ENCODE measurements at places on chromosomes 2 and 18. TPM values are rescaled to one million over a fixed set of nuclear protein-coding genes. Genes with fewer than 3 reads are reported as not detected.
A peak's percentile ranks its signal among the peaks of the same experiment; 100 is the strongest.

GRCh38 chr2:128608921-128609880, 290.5 kb upstream of the HS6ST1 start:
- no peaks in the 10 kb centered on the region for H3K27me3 ChIP-seq
- H3K36me3 ChIP-seq = no peaks in the 10 kb centered on the region
- no peak overlapping the region for H3K27ac ChIP-seq
- H3K4me3 ChIP-seq = no peak overlapping the region

The MALT1 gene
- total RNA-seq = 18.0 TPM

The AGBL5 gene
- 58.3 TPM for total RNA-seq

DNA sequence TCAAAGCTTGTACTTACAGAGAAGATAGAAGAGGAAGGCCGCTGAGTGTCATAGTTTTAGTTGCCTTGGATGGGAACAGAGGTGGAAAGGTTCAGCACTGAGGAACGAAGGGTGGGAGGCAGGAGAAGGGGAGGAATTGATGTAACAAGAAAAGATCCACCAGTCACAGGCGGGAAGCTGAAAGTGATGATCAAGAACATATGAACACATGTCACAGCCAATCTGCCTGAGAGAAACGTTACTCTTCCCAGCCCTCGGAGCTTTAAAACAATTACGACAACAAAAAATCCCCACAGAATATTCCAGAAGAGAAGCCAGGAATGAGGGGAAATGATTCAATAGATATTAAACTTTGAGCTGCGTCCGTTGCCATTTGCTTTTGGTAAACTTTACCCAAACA, 87.1 kb downstream of the TSHZ1 start:
- no peak for DNase-seq
- no peaks in the 10 kb centered on the region for H3K36me3 ChIP-seq
- no peak overlapping the region for H3K4me3 ChIP-seq
- no peaks in the 10 kb centered on the region for H3K4me1 ChIP-seq
- no peaks in the 10 kb centered on the region for H3K27me3 ChIP-seq

- H3K4me3 ChIP-seq = peak overlapping the region; percentile 47
- H3K36me3 ChIP-seq = no peaks in the 10 kb centered on the region
- H3K27me3 ChIP-seq = peaks cover 30% of the 10 kb centered on the region
Measured at GRCh38 chr2:26692897-26693849, 651 bp downstream of the KCNK3 start.

The RGPD4 gene
- total RNA-seq = 0.07 TPM

DNA sequence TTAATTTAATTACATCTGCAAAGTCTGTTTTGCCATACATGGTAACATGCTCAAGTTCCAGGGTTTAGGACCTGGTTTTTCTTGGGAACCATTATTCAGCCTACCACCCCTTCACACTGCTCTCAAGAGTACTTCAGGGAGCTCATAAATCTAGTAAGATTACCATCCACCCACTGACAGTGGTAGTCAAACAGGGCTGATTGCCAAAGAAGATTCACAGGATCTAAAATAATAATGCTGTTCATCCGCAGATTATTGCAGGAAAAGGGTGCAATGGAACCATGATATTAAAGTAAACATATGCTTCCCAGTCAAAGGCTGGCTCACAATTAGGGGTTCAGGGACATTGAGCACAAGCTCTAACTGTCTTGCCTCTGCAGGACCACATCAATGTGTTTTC, 148.0 kb upstream of the CYRIA start:
- no peak overlapping the region for H3K27ac ChIP-seq
- no peak for DNase-seq
- no peak overlapping the region for H3K4me3 ChIP-seq

DNA sequence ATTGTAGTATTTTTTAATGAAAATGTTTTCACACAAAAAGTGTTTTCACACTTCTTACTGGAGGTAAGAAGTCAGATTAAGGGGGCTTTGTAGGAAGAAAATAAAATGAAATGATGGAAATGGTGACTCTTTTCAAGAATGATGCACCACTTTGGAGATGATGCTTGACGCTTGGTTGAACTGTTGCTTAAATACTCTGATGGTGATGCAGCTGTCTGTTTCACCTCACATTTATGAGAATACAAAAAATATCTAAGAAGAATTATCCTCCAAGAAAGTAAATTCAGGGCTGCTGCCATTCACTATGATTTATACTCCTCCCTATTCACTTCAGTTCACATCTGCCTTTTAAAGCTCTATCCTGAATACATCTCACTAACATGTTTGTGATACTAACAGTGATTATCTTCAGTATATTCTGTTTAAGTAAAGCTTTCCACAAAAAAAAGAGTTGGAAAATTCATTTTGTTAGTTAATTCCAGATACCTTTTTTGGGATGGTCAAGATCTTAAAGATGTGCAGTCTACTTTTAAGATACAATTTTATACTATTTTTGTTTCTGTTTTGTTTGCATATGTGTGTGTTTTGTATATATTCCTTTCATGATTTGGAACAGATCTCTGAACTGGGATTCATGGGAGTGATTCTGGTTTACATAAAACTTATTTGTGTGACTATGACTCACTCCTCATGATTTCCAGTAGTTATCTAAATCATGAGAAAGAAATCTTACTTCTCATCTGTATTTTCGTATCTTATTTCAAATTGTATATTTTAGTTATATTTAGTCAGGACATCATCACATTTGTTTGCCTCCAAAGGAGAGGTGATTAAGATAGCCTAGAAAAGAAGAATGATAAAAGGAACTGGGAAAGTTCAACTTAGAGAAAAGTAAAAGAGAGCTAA, 53.1 kb downstream of the SLC39A10 start:
- no peak overlapping the region for H3K4me3 ChIP-seq
- no peaks in the 10 kb centered on the region for H3K4me1 ChIP-seq
- peaks cover 39% of the 10 kb centered on the region for H3K36me3 ChIP-seq
- H3K27me3 ChIP-seq = no peaks in the 10 kb centered on the region
- no peak overlapping the region for H3K27ac ChIP-seq

DNA sequence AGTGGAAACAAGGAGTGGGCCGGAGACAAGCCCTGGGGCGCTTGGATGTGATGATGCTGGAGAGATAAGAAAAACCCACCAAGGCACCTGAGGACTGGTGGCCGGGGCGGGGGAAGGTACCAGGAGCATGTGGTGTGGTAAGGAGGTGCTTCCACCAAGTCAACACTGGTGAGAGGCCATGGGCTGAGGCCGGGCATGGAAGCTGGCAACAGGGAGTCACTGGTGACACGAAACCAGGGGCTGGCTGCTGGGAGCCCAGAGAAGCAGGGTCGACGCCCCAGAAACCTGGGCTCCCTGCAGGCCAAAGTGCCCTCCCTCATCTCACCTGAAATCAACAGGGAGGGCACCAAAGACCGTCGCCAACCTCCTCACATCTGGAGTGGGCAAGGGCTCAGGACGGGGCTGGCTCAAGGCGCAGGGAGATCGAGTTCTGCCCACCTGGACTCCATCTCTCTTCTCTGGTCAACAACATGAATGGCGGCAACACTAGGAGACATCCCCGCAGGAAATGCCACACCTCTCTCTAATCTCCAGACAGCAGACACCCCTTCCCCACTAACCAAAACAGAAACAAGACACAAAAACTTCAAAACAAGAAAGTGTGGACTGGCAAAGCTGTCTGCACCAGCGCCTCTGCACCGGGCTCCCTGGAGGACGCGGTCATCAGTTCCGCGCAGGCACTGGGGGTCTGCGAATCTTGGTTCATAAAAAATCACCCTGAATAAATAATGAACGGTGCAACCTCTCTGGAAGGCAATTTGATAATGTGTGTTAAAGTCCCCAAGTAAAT, 185.5 kb downstream of the HDAC4 start:
- peak overlapping the region; percentile 2 for H3K4me3 ChIP-seq
- H3K27ac ChIP-seq = no peak overlapping the region
- no peak for DNase-seq
- H3K36me3 ChIP-seq = no peaks in the 10 kb centered on the region
- H3K4me1 ChIP-seq = no peaks in the 10 kb centered on the region

DNA sequence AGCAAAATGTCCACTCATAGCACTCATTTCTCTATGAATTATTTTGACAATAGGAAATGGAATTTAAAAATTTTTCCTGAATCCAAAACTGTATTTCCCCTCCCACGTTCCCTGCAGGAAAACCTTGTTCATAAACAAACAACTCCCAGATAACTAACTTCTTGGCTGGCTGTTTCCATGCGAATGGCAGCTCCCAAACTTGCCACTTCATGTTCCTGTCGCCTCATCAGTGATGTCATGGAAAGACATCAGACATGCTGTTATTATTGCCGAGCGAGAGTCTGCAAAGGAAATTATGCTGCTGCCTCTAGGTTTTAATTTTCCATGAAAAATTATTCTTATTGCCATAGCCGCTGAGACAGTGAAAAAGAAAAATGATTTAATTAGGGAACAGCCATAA, 117.0 kb upstream of the RIOK3 start:
- no peaks in the 10 kb centered on the region for H3K36me3 ChIP-seq
- no peaks in the 10 kb centered on the region for H3K27me3 ChIP-seq
- no peak for DNase-seq
- H3K4me3 ChIP-seq = no peak overlapping the region
- peaks cover 2% of the 10 kb centered on the region for H3K4me1 ChIP-seq

The PRSS56 gene
- not detected for total RNA-seq

GRCh38 chr2:17667898-17668297, 85.7 kb downstream of the SMC6 start:
- no peaks in the 10 kb centered on the region for H3K4me1 ChIP-seq
- no peak for DNase-seq
- no peak overlapping the region for H3K27ac ChIP-seq
- H3K4me3 ChIP-seq = no peak overlapping the region

DNA sequence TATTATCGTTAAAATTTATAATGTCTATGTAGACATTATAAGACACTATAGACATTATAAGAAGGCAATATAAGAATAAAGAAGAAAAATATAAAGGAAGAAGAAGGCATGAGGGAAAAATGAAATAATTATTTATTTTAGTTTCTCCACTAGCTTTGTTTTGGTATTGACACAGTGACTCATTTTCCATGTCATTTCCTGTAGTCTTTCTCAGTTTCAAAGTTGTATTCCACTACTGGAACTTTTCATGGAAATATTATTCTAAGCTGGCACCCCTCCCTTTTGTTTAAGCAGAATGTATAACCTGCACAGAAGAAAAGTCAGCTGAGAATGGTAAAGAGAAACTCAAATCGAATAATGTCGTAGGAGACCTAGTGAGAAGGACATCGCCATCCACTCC, 234.2 kb upstream of the NETO1 start:
- DNase-seq = no peak
- H3K27me3 ChIP-seq = no peaks in the 10 kb centered on the region
- no peaks in the 10 kb centered on the region for H3K36me3 ChIP-seq

- DNase-seq = no peak
- no peaks in the 10 kb centered on the region for H3K4me1 ChIP-seq
- H3K36me3 ChIP-seq = no peaks in the 10 kb centered on the region
- no peak overlapping the region for H3K4me3 ChIP-seq
- no peaks in the 10 kb centered on the region for H3K27me3 ChIP-seq
- no peak overlapping the region for H3K27ac ChIP-seq
Measured at GRCh38 chr18:10210057-10210633, 244.3 kb upstream of the APCDD1 start.

The GALNT5 gene
- 0.17 TPM for total RNA-seq

DNA sequence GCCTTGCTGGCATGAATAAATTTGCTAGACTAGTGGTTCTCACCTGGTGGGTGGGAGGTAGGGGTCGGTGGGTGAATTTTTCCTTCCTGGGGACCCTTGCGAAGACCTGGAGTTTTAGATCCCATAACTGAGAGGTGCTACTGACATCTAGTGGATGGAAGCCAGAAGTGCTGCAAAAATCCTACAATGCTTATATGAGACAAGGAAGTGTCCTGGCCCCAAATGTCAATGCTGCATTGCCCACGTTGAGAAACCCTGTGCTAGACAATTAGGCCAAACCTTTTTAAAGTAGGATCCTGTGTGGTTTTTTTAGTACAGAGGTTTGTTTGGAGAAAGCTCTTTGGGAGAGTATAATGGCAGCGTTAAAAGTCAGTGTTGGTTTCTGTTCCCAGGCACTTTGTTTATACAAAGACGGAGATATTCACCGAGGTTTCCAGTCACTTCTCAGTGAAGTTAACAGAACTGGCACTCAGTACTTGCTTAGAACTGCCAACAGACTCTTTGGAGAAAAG, 9.6 kb downstream of the SERPINB8 start:
- no peak overlapping the region for H3K27ac ChIP-seq
- H3K4me3 ChIP-seq = no peak overlapping the region
- no peaks in the 10 kb centered on the region for H3K36me3 ChIP-seq
- no peaks in the 10 kb centered on the region for H3K4me1 ChIP-seq

The CIDEA gene
- total RNA-seq = not detected

DNA sequence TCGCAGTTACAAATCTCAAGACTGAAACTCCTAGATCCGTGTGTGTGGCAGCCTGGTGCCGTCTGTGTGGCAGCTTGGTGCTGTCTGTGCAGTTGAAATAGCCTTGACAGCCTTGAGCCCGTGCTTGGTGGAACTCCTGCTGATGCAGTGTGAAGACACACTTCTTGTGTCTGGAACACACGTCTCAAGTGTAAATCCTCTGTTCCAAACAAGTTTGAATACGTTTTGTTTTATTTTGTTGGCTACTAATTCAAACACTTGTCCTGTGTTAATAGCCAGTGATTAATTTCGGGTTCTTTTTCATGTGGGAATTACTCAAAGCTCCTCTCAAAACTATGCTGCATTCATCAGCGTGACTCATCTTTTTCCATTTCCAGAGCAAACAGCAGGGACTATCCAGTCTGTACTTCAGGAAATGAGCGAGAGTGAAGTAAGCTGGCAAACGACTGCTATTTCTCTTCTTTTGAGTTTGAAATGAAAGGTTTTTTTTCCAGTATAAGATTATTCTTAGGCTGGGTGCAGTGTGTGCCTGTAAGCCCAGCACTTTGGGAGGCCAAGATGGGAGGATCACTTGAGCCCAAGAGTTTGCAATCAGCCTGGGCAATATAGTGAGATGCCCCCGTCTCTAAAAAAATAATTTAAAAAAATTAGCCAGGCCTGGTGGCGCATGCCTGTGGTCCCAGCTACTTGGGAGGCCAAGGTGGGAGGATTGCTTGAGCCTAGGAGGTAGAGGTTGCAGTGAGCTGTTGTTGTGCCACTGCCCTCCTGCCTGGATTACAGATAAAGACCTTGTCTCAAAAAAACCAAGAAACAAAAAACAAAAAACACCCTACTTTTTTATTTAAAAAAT, 152.9 kb downstream of the SPP2 start:
- no peaks in the 10 kb centered on the region for H3K4me1 ChIP-seq
- H3K36me3 ChIP-seq = no peaks in the 10 kb centered on the region
- H3K4me3 ChIP-seq = no peak overlapping the region
- no peaks in the 10 kb centered on the region for H3K27me3 ChIP-seq
- DNase-seq = no peak
- H3K27ac ChIP-seq = no peak overlapping the region

Measured in H9 (cell line).